ENCODE measurements at places on chromosomes 5 and 9.

- no peak for DNase-seq
Measured at GRCh38 chr5:2300421-2300820, 417.7 kb upstream of the IRX4 start.

DNA sequence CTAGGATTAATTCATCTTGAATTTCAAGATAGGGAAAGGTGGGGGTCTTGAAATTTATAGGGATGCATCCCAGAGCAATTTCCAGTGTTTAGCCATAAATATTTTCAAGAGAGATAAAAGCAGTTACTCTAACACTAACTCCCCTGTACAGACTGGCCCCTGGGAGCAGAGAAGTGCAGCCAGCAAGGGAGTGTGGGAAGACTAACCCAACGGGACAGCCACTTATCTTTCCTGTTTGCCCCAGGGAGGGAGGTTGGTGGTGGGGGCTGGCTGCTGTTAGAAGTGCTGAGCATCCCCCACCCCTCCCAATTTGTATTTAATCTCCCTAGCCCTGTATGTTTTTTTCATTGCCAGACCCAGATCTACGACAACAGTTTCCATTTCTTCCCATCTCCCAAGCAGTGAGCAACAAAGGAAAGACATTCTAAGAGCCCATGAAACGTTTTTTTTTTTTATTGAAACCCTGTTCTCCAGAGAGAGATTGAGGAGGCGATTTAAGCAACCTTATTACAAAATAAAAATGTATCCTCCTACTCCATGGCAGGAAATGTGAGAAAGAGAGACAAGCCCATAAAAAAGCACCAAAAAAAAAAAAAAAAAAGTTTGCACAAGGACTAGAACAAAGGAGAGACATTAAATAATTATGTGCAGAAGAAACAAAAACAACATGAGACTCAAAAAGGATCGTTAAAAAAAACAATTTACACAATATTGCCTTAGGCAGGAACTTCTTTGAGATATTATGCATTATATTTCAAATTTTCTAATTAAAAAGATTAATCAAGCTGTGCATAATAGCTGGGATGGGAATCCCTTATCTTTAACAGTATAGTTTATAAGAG is 343.4 kb downstream of the ARHGEF28 start:
- no peak for DNase-seq

GRCh38 chr5:10333154-10334006 is 20.1 kb upstream of the MARCHF6 start:
- DNase-seq: no peak

DNA sequence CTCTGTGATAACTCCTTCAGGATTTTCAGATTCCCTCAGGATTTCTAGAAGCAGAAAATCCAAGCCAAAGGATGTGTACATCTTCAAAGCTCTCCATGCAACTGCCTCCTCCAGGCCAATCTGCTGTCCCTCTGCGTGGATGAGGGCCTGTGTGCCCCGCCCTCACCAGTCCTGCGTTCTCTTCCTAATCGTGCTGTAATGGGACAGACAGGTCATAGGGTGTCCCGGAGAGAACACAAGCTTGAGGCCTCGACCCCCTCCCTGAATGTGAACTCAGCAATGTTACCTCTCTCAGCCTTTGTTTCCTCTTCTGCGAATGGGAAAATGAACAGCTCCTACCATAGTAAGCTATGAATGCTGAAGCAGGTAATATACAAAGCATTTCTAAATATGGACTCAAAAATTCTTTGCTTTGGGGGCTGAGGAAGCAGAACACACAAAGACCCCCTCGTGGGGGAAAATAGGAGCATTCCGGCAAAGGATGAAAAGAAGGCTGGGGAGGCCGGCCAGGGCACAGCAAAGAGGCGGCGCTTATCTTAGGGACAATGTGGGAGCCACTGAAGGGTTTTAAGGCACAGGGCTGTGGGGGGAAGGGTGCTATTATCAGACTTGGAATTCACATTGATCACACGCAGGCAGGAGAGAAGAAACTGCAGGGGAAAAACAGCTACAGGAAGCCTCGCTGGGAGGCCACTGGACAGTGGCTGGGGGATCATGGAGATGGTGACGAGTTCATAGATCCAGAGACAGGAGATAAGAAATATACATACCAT is 57.2 kb upstream of the FBXW11 start:
- no peak for DNase-seq

GRCh38 chr5:148733601-148734438 is 79.5 kb upstream of the HTR4 start:
- peak; percentile 24 for DNase-seq

GRCh38 chr5:73674669-73675004 is 48.6 kb downstream of the ARHGEF28 start:
- no peak for DNase-seq

GRCh38 chr5:138975098-138975847 is 100.1 kb upstream of the LRRTM2 start:
- DNase-seq: no peak

- no peak for DNase-seq
Measured at GRCh38 chr9:82490019-82490499, 501.5 kb downstream of the SPATA31D1 start.

DNA sequence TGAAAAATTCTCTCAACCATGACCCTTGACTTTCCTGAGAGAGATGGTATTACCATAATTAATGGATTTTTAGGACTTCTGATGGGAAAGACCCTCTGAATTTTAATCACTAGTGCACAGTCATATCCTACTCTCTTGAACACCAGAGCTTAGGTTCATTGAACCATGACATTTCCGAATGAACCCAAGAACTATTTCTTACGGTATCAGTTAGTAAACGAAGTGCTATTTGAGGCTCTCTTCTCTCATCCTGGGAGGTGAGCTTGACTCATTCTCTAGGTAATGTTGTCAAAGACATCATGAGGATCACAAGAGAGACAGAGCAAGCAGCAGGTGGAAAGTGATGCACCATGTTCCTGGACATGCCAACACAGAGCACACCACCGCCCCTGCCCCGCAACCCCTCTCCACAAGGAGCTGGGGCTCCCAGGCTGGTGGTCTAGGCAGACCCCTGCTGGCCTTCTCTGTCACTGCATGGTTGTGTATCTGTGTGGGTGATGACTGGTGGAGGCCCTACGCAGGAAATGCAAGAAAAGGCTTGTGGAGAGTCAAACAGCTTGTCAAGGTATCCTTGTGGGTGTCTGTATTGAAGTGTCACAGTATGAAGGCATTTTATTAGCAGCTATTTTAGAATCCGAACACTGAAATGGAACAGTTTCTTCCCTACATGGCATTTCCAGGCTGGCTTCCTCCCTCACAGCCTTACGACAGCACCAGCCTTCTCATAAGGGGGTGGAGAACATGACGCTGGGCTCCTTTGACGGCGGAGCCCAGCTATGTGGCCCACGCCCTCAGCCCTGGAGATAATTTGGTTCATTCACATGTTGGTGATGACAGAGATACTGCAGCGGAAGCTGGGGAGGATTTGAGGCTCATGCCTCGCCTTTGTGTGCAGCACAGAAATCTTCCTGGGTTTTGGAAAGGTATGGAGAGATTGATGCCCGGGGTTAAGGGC is 297.6 kb downstream of the NTRK2 start:
- no peak for DNase-seq

DNA sequence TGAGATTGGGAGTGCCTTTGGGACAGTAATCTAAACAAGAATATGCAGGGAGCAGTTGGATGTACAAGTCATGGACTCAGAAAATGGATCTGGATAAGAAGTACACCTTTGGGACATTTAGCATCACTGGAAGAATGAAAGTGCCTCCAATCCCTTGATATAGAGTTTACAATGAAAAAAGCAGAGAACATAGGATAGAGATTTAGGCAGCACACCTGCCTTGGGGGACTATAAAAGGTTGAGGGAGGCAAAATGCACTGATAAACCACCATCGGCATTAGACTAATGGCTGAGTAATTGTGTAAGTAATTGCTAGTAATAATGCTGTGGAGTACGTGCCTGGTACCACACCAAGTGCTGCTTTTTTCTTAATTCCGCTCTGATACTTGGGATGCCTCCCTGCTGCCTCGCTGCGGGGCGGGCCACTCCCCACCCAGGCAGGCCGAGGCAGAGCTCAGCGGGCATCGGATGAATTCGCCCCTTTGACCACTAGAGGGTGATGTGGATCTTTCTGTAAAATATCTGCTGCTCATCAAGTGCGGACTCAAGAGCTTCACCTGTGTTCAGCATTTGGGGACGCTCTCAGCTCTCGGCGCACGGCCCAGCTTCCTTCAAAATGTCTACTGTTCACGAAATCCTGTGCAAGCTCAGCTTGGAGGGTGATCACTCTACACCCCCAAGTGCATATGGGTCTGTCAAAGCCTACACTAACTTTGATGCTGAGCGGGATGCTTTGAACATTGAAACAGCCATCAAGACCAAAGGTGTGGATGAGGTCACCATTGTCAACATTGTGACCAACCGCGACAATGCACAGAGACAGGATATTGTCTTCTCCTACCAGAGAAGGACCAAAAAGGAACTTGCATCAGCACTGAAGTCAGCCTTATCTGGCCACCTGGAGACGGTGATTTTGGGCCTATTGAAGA is 99.9 kb downstream of the ANKRD18B start:
- DNase-seq: peak; percentile 13
